ENCODE measurements at places on chromosomes 6 and 20.

GRCh38 chr20:46724343-46724959 lies 15.0 kb downstream of the SLC2A10 start:
- no peak for DNase-seq

- no peak for DNase-seq
These were observed 19.9 kb downstream of the PFDN4 start for GRCh38 chr20:54227751-54228150.

DNA sequence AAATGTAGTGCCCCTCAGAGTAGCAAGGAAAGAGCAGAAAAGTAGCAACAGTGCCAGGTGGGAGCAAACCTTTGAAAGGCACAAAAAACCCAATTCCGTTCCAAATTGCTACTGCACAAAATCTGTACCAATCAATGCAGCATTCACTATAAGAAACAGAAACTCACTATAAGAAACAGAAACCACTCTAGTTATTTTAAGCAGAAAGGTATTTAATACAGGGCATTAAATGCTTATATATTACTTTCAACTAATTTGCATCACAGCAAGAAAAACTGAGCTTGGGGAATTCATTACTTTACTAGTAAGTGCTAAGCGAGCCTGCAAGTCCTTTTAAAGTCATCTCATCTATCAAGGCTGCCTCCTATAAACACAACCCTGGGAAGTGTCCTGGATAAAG lies 116.5 kb upstream of the OLIG3 start:
- DNase-seq, result no peak

- DNase-seq, result no peak
These were observed 10.3 kb downstream of the FOXQ1 start for GRCh38 chr6:1322156-1322555.

DNA sequence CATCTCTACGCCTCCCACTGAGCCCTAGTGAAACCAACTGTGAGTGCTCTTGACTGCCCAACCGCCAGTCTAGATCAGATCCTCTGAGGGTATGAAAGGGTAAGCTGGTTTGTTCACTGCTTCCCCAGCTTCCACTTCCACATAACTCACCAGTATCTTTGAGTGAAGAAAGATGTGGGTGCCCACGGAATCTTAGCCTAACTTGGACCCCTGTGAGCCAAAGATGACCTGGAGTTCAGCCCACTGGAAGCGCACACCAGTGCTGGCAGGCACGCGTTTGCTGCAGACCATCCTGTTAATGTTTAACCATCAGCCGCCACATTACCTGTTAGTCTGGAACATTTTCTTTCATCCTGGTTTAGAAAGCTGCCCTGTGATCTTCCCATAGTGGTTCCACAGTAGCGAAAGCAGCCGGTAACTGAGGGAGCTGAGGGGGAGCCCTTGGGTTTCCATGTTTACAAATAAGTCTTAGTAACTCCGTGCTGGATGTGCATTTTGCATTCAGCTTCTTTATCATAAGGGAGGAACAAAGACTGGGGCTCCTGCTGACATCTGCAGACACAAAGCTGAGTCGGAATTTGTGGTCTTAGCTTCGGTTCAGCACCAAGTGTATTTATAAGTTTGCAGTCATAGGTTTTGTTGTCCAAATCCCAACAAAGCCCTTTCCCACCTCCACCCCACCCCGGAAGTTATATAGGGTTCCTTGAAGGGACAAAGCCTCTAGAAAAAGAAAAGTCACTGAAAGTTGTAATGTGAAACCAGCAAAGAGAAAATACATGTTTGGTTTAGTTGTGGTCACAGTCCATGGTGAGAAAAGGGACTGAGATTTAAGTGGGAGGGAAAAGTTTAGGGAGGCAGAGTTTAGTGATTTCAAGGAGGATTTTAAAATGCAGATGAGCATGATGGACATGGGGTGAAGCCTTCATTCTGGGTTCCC lies 71.0 kb downstream of the SSR1 start:
- no peak for DNase-seq

Data from activated CD4-positive, alpha-beta T cell treated with anti-CD3 and anti-CD28 coated beads, Interleukin-2, amount 50 U/mL, for 24 hours (primary cell).